ENCODE measurements at places on chromosomes 16 and 17. TPM values are rescaled to one million over a fixed set of nuclear protein-coding genes. Genes with fewer than 3 reads are reported as not detected.

The SMCR8 gene
- total RNA-seq = 13.3 TPM

The OXLD1 gene
- total RNA-seq = 24.5 TPM

The IST1 gene
- total RNA-seq = 186 TPM

The SPATA22 gene
- not detected for total RNA-seq

The MTSS2 gene
- 74.9 TPM for total RNA-seq

The KRTAP4-3 gene
- total RNA-seq = not detected

The TMEM238L gene
- not detected for total RNA-seq

The BCAR1 gene
- total RNA-seq = 63.9 TPM

The PRAC2 gene
- total RNA-seq = not detected

DNA sequence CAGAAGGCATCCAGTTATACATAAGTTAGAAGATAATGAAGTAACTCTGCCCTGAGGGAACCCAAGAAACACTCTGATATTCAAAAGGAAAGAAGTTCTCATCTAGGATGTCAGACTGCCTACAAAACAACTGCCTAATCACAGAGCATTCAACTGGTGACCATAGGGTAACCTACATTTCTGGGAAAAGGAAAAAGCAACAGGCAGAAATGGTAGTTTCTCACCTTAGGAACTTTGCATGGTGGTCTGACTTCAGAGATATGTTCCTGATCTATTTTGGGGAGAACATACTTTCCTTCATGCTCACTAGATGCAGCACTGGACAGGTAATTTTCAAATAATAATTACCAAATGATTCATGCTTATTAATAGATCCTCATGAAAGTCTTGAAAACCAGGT is 16.5 kb downstream of the RNF43 start:
- no peak for DNase-seq

- peak; percentile 80 for DNase-seq
These were observed 16.9 kb upstream of the MYLK3 start for GRCh38 chr16:46765050-46765449.

GRCh38 chr16:31181102-31181830 is 1.3 kb downstream of the FUS start:
- DNase-seq = no peak

DNA sequence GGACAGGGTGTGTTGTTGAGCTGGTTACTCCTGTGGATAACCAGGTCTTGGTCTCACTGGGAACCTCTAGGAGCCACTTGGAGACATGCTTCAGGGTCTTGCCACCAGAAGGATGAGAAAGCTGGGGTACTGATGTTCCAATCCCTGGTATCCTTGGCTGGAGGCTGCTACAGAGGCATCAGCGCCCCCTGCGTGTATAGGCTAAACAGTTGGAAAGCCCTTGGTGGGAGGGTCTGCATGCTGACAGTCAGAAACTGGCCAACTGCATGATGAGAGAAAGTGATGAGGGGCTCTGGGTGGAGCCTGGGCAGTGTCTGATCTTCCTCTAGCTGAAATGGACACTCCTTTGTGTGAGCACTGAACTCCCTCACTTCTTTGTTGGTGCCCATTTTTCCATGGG is 536.9 kb downstream of the XYLT1 start:
- DNase-seq = no peak

GRCh38 chr17:69390795-69391501 is 23.5 kb upstream of the MAP2K6 start:
- no peak for DNase-seq

- DNase-seq = no peak
These were observed 5.9 kb upstream of the HSD11B2 start for GRCh38 chr16:67425061-67425460.

DNA sequence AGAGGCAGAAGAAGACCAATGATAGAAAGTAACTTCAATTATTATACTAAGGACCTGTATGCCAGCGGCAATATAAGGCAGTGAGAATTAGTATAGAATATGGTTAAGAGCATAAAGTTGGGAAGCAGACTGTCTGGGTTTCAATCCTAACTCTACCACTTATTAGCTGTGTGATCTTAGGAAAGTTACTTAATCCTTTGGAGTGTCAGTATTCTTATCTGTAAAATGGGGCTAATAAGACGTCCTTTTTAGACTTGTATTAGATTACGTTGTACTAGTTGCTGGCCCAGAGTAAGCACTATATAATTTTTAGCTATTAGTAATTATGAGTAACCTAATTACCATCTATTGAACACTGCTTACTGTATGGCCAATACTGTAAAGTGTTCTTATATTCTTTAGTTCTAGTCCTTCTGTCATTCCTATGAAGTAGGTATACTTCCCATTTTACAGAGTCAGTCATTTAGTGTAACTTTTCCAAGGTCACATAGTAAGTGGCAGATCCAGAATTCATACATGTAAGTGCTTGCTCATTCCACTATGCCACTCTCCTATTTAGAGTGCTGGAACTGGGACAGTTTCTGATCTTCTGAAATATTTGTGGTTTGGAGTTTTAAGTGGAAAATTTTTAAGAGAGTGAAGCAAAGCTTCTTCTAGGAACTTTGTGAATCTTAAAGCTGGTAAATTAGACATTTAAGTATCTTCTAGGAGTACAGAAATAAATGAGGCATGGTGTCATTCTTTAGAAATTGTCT is 22.5 kb downstream of the HEATR9 start:
- no peak for DNase-seq

GRCh38 chr16:84484579-84485254 is 19.7 kb downstream of the MEAK7 start:
- no peak for DNase-seq

DNA sequence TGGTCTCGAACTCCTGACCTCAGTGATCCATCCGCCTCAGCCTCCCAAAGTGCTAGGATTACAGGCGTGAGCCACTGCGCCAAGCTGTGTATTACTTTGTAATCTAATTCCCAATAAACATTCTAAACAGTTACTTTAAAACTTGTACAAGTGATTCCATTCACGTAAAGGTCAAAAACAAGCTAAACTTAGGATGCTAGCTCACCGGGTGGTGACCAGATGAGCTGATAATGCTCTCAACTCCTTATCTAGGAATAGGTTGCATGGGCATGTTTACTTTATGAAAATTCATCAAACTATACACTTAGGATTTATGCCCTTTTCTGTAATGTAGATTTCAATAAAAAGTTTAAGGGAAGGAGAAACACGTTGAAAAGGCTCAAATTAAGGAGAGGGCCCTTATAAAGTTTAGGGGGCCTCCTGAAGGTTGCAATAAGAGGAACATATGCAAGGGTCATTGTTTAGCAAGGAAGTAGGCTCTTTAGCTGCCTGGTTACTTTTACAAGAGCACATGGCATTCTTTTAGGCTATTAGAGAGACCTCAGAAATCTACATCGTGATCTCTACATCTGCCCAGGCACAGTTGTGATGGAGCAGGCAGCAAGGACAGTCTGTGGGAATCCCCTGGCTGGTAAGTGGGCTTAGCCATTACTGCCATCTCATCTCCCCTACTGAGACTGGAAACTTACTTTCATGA is 13.3 kb downstream of the CDR2 start:
- no peak for DNase-seq
